ENCODE measurements at places on chromosomes 5 and 9. TPM values are rescaled to one million over a fixed set of nuclear protein-coding genes. Genes with fewer than 3 reads are reported as not detected.

The GABRG2 gene
- polyA plus RNA-seq = not detected

The PCDHGC4 gene
- polyA plus RNA-seq = not detected

The FCN2 gene
- polyA plus RNA-seq = not detected

The PLAC8L1 gene
- 0.84 TPM for polyA plus RNA-seq

The PCDHGC3 gene
- polyA plus RNA-seq = 4.9 TPM

The P4HA2 gene
- 35.1 TPM for polyA plus RNA-seq
